Stimulated activated CD8-positive, alpha-beta memory T cell treated with anti-CD3 and anti-CD28 coated beads, Interleukin-7, amount 100 ng/mL, for 24 hours (primary cell): ENCODE measurements at places on chromosomes 12 and 14.

DNA sequence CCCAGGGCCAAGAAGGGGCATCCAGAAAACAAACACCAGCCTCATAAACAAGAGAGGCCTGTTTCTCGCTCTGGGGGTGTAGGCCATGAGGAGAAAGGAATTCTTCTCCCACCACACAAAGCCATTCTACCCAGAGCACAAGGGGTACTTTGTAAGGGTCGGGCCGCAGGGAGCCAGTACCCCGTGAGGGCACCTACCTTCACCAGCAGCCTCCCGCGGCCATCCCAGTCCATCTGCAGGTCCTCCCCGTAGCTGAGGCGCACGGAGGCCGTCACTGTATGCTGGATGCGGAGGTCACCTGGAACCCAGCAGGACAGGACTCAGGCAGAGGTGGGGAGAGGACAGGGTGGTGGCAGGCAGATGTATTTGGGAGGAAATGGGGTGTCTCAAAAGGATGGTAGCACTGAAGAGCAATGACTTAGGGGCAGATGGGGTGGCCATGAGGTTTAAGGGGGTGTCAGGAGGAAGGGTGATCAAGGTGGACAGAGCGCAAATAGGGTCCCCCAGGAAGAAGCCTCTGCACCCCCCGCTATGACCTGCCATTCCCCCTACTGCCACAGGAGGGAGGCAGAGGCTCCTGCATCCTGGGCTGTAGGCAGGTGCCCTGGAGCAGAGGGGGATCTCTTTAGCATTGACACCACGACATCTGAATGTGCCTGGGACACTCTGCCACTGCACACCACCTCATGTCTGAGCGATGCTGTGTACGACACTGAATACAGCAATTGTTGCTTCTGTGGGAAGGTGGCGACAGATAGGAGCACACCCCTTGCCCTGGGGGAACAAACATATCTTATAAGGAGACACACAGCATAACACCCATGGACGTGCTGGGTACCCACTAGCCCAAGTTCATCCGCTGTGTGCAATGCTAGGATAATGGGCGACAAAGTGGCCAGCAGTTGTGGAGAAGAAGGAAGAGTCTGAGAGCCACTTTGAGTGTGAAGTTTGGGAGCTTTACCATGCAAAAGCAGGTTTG is 61.4 kb downstream of the VWF start:
- DNase-seq = peak; percentile 34

DNA sequence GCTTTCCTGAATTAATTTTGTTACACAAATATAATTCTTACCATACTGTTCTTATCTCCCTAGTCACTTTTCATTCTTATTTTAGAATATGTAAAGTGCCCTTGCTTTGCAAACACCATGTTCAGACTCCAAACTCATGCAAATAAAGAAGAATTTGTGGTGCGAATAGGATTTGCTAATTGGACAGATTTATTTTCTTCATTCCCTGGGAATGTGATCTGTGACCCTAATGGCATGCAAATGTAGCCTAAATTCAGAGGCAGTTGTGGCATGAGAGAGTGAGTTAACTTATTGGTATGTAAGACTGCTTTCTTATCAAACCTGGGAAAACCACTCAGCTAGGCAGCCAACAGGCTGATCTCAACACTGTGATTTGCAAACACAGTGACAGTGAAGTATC is 10.0 kb downstream of the CAPZA3 start:
- no peak for DNase-seq

- DNase-seq = peak; percentile 4
Measured at GRCh38 chr12:68746572-68747180, 700 bp downstream of the SLC35E3 start.

DNA sequence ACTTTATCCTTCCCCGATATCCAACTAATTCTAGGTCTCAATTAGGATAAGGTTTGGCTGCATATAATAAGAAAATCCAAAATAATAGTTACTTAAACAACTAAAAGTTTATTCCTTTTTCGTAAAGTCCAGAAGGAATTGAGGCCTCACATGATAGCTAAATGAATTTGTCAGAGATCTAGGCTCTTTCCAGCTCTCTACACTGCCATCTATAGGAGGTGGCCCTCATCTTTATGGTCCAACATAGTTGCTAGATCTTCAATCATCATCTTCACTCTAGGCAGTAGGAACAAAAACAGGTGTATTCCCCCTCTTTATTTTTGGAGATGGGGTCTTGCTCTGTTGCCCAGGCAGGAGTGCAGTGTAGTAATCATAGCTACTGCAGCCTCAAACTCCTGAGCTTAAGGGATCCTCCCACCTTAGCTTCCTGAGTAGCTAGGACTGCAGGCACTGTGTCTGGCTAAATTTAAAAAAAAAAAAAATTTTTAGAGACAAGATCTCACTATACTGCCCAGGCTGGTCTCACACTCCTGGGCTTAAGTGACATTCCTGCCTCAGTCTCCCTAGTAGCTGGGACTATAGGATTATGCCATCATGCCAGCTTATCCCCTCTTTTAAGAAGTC is 46.5 kb upstream of the SAV1 start:
- DNase-seq = no peak

GRCh38 chr12:25213338-25213737 is 18.3 kb downstream of the ETFRF1 start:
- no peak for DNase-seq

- no peak for DNase-seq
Measured at GRCh38 chr14:54894995-54895394, 7.6 kb downstream of the GCH1 start.

DNA sequence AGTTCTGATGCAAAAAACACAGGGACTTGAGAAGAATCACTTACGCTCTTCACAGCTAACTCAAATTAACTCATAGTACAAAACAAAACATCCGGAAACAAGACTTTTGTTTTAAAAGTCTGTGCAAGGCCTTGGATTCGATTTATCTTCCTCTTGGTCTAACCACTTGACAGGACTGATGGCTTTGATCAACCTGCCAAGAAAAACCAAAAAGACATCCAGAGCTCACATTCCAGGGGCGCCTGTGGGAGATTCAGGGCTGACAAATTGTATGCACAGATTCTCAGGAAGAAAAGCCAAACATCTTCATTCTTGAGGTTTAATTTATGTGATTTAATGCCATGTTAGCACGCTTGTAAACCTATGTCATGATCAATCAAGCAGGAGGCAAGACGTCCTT is 129.1 kb upstream of the TMCC3 start:
- DNase-seq = no peak

DNA sequence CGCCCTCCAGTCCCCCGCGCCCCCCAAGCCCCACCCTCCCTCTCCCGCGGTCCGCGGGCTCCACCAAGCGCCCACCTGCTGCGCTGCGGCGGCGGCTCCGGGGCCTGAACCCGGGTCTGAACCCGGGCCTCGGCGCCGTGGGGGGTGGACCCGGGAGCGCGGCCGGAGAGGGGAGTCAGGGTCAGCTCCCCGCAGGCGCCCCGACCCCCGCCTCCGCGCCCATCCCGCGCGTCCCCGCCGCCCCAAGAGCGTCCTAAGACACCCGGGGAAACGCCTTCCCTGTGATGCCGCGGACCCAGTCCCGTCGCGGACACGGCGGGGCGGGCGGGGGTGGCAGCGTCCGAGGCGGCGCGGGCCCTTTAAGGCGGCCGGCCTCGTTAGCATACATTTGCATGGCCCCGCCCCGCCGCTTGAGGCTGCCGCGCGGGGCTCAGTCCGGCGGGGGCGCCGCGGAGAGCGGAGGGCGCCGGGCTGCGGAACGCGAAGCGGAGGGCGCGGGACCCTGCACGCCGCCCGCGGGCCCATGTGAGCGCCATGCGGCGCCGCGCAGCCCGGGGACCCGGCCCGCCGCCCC is at the start of gene MMP17:
Gene MMP17 (plus strand): TSS at position 433 of the 574 bp plus-strand sequence. CDS start 102 bp downstream, at position 535.
- no peak for DNase-seq

GRCh38 chr12:31620311-31620710 is 29.4 kb upstream of the DENND5B start:
- DNase-seq = no peak

DNA sequence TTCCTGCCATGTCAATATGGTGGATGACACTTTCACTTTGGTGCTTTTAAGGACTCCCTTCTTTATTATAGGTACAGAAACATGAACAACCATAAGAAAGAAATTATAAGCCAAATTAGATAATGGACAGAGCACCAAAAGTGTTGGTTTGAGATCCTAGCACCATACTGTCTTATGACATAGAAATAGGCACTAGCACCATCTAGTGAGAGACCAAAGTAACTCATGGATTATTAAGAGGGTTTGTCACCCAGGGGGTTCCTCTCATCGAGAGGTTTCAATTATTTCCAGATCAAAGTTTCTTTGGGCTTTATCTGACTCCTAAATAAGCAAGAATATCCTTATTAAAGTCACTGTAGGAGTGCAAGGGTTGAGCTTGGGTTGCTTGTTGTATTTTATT is 153.0 kb upstream of the DIO2 start:
- no peak for DNase-seq

- DNase-seq = no peak
Measured at GRCh38 chr12:1740161-1740948, 49.5 kb downstream of the ADIPOR2 start.

GRCh38 chr14:44384093-44384492 is 123.0 kb downstream of the FSCB start:
- no peak for DNase-seq

DNA sequence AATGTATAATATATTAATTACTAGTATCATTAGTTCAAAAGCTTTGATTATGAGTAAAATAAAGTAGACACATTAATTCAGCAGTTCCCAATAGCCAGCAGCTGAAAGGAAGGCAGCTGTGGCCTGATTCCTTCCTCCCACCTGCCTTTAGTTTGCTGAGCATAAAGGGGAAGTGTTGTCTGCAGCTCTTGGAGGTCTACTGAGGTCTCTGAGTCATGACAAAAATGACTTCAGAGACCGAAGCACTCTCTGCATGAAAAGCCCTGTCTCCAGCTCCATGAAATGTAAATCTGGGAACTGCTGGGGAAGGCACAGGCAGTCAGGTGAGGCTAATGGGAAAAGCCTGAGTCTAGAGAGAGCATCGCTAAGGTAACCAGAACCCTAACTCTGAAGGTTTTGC is 165.4 kb downstream of the NRXN3 start:
- no peak for DNase-seq

DNA sequence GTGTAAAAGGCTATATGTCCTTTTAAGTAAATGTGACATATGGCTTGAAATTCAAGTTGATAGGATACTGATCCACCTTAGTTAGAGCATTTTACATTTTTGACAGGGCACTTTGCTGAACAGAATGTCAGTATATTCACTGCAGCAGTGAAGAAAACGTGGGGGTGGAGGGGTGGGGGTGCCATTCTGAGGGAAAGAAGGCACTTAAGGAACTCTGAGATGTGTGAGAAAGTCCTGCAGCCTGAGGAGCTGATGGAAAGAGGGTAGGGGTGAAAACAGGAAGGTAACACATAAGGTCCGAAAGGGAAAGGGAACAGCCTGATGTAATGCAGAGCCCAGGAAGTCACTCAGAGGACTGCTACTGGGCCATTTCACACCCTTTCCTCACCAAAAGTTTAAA is 265.5 kb upstream of the GRIP1 start:
- no peak for DNase-seq

DNA sequence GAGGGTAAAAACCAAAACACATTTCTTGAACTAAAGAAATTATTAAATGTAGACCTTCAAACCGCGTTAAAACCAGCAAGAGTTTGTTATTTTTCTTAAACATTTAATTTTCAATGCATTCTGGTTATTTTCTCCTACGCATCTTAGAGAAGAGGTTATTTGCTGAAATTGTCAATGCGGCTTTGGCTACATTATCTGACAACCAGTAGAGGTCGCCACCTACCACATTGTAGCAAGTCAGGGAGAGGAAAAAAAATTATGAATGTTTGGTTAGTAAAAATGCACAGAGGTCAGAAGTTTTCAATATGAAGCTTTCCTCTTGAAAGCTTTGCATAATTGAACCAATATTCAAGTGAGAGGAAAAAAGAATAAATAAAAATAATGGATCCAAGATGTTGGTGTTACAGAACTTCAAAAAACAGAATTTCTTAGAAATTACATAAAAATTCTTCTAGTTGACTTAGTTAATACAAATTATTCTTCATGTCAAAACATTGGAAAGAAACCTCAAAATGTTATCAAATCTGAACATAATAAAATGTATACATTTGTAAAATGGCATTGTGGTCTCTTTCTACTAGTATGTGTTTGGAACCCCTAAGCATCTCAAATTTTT is 159.4 kb upstream of the TMTC2 start:
- no peak for DNase-seq

DNA sequence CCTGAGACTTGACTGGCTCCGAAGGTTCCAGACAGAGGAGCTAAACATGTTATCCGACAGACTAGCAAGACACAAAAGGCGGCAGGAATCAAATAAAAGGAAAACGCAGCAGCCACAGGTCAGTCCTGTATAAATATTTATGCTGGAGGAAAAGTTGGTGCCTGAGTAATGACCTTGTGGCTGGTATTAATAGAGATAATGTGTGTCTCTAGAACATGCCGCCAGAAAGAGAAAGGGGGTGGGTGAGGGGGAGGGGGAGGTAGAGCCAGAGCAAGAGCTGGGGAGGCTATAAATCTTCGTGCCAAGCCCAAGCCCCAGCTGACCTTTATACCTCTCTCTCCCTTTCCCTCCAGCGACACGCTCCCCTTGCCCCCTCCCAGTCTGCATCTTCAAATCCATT is 590.4 kb downstream of the MED13L start:
- no peak for DNase-seq

DNA sequence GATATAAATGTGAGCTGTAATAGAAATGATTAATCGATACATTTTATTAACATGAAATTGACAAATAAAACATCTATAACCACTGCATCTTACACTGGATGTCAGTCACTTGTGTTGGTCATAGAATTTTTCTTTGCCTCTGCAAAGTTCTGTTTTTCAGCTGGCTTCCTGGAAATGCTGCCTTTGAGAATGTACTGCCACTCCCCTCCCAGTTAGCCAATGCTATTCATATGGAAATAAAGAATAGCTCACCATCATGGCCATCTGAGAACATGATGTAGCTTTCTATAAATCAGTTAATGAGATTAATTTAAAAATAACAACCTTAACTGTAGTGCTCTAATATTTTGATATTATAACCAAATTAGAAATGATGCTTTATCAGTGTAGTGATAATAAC is 41.1 kb downstream of the SLCO1B1 start:
- no peak for DNase-seq

DNA sequence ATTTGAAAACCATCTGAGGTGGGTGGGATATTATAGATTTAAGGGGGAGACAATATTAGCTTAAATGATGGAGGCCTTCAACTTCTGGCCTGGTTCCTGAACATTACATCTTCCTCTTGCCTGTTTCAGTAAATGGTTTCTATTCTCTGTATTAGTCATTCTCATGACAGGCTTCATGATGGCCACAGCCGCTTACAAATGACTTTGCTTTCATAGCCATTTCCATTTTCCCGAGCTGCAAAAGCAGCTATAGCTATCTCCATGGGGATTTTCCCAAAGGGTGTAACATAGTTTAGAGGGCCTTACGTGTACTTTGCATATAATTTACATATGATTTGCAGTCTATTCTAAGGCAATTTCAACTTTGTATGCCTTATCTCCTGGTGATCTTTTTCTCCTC is 121.8 kb downstream of the NRXN3 start:
- no peak for DNase-seq

- no peak for DNase-seq
Measured at GRCh38 chr14:94163796-94164195, 10.3 kb upstream of the PPP4R4 start.

DNA sequence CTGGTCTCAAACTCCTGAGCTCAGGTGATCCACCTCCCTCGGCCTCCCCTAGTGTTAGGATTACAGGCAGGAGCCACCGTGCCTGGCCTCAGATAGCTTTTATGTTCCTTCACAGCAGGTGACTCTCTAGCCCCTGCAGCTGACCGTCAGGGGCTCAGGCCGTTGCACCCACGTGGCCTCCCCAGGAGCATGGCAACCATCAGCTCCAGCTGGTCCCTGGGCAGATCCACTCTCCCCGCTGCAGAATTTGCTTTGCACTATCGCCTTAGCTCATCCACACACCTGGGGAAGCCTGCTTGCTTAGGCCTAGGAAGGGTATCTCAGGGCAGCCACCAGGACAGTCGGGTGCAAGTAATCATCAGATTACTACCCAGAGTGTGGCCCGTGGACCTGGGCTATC is 62.6 kb downstream of the TSPAN9 start:
- DNase-seq = no peak
